Activated CD4-positive, alpha-beta T cell treated with anti-CD3 and anti-CD28 coated beads for 24 hours (primary cell): ENCODE measurements at places on chromosomes 1 and 21.

- DNase-seq: peak; percentile 30
Observed at GRCh38 chr1:236142253-236143103, at the start of gene GPR137B. Gene GPR137B (plus strand): TSS chr1:236142539. CDS start chr1:236142623, 84 bp downstream.

DNA sequence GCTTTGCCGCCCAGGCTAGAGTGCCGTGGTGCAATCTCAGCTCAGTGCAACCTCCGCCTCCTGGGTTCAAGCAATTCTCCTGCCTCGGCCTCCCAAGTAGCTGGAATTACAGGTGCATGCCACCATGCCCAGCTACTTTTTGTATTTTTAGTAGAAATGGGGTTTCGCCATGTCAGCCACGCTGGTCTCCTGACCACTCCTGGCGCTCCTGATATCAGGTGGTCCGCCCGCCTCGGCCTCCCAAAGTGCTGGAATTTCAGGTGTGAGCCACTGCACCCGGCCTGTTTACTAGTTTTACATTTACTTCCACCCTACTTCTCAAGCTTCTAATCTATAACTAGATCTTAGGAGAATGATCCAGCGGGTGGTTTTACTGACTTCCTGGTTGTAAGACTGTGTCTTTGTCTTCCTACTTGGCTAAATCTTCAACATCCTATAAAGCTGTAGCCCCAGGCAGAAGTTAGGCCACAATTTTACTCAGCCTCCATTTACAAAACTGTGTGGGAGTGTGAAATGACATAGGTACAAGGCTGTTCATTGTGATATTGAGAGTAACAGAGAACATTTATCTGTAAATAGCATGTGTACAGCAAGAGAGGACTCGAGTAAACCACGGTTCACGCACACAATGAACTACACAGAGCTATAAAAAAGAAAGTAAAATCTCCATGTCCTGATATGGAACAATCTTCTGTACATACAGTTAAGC, 9.6 kb upstream of the POU2F1 start:
- DNase-seq: no peak

GRCh38 chr1:225812488-225813213, 2.7 kb downstream of the EPHX1 start:
- no peak for DNase-seq

DNA sequence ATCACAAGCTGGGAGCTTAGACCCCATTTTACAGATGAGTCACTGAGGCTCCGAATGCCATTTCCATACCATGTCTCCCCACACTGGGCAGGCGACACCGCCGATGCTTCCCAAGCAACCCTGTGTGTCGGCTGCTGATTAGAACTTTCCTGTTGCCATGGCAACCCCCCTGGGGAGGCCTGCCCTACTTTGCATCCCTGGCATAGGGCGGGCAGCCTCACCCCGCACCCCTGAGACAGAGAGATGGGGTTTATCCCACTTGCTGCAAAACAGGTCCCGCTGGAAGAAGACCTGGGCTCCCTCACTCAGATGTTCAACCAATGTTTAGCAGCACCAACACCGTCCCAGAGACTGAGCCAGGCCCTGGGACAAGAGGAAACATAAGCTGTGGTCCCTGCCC, 81.5 kb downstream of the CAMK2N1 start:
- DNase-seq: no peak
